Spleen (tissue), 13 donors: ENCODE measurements at places on chromosomes 13 and 19. TPM values are rescaled to one million over a fixed set of nuclear protein-coding genes. Genes with fewer than 3 reads are reported as not detected.
A peak's percentile ranks its signal among the peaks of the same experiment; 100 is the strongest.

Gene SIGLECL1
- total RNA-seq = not detected

Gene TEX30
- total RNA-seq = 5.4 TPM

Gene RGL3
- total RNA-seq = 52.4 TPM

Gene NCAN
- total RNA-seq = not detected

Gene FUT2
- 0.38 TPM for total RNA-seq

Gene ZNF43
- total RNA-seq = 26.7 TPM

Gene RNASEH2A
- 12.6 TPM for total RNA-seq

Gene B9D2
- 9.4 TPM for total RNA-seq

Gene TUBA3C
- total RNA-seq = not detected

Gene GJB6
- not detected for total RNA-seq

Gene ZNF560
- total RNA-seq = not detected

Gene LMTK3
- total RNA-seq = 4.2 TPM

GRCh38 chr13:43132257-43132656, 108.9 kb downstream of the DNAJC15 start:
- no peak for DNase-seq

DNA sequence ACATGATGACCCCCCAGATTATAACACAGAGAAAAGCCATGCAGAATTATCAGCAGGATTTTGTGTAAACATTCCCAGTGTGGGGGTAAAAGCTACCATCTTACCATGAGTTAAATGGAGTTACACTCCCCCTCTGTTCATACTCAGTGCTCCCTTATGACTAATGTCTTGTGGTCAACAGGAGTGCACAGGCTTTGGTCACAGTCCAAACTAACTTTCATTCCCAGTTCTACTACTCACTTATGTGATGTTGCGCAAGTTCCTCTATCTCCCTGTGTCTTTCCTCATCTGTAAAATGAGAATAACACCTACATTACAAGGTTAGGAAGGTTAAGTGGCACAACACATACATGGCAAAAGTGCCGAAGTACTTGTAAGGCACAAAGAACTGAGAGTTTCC, 277.9 kb downstream of the RBM26 start:
- DNase-seq = no peak

- DNase-seq = no peak
Observed at GRCh38 chr19:7561325-7561724, 25.8 kb downstream of the PNPLA6 start.

- DNase-seq = no peak
Observed at GRCh38 chr19:34244611-34245299, 9.6 kb upstream of the GARRE1 start.

- DNase-seq = no peak
Observed at GRCh38 chr13:20142023-20142926, 18.6 kb downstream of the GJA3 start.

GRCh38 chr19:13303381-13304129, 153.3 kb downstream of the IER2 start:
- no peak for DNase-seq

- no peak for DNase-seq
Observed at GRCh38 chr19:2261438-2262172, 5.4 kb upstream of the JSRP1 start.

- no peak for DNase-seq
Observed at GRCh38 chr19:57338877-57339276, 12.2 kb upstream of the ZNF304 start.

GRCh38 chr13:76796851-76797250, 89.4 kb downstream of the KCTD12 start:
- no peak for DNase-seq

GRCh38 chr19:41998246-41999020, 4.4 kb upstream of the ATP1A3 start:
- DNase-seq = no peak

DNA sequence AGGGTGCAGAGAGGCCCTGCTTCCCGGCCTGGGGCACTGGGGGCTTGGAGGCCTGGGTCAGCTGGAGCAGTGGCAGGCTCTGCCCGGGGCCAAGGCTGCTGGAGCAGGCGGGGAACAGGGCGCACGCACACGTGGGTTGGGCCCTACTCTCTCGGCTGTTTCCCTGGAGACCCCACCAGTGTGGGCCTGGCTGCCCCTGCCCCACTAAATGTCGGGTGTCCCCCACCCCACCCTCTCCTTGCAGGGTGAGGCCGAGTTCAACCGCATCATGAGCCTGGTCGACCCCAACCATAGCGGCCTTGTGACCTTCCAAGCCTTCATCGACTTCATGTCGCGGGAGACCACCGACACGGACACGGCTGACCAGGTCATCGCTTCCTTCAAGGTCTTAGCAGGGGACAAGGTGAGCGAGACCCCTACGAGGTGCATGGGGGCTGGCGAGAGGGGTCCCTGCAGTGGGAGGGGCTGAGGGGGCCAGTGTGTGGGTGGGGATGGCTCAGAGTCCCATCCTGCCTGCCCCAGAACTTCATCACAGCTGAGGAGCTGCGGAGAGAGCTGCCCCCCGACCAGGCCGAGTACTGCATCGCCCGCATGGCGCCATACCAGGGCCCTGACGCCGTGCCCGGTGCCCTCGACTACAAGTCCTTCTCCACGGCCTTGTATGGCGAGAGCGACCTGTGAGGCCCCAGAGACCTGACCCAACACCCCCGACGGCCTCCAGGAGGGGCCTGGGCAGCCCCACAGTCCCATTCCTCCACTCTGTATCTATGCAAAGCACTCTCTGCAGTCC, 15.3 kb downstream of the CAPN12 start:
- DNase-seq = peak; percentile 79

DNA sequence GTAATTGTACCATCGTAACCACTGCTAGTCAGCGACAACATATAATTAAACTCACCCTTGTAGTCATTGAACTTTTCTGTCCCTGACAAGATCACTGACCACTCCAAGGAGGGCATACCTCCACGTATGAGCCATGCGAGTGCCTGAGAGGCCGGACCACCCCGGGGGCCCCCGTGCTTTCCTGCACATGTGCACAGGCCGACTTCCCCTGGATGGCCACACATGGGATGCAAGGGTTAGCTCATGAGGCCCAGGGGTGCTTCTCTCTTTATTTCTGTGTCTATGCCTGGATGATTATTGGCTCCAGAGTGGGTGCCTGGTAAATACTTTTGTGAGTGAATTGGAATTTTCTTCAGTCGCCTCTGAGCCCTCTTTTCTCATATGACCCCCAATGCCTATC, 82.8 kb upstream of the ZNF536 start:
- no peak for DNase-seq

DNA sequence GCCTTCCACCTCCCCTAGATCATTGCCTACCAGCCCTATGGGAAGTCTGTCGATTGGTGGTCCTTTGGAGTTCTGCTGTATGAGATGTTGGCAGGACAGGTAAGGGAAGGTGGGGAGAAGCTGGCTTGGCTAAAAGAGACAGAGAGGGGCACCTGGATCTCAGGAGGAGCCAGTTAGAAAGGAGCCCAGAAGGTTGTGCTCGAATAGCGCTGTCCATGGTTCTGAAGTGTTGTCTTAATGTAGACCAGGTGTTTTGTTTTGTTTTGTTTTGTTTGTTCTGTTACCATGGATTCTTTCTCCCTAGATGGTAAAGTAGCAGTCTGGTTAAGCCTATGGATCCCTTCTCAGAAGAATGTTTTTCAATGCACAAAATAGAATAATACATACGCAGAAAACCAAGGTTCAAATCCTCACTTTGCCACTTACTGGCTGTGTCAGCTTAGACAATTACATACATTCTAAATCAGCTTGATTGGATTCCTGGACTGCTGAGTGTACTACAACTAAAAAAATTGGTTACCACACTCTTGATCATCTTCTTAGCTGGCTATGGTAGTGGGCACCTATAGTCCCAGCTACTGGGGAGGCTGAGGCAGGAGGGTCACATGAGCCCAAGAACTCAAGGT, 5.9 kb upstream of the CACNG7 start:
- no peak for DNase-seq

DNA sequence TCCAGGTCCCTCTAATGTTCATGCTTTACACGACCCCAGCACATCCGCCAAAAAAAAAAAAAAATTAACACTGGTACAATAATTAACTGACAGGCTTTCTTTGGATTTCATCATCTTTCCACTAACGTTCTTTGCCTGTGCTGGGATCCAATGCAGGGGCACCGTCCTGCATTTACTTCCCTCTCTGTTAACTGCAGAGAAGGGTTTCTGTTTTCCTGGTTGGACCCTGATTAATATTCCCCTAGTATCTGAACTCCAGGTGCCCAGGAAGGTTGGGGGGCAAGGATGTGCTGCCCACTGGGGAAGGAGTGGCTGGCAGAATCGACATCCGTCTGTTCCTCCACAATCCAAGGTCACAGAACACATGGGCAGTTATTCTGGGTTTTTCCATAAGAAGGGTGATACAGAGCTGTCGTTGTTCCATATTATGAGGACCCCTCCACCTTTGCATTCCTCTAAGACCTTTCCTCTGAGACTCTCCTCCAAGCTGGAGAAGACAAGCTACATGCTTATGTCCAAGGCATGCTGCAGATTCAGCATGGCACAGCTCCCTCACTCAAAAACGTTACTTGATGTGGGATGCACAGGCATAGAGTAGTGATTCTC, 4.5 kb upstream of the LAIR1 start:
- no peak for DNase-seq

DNA sequence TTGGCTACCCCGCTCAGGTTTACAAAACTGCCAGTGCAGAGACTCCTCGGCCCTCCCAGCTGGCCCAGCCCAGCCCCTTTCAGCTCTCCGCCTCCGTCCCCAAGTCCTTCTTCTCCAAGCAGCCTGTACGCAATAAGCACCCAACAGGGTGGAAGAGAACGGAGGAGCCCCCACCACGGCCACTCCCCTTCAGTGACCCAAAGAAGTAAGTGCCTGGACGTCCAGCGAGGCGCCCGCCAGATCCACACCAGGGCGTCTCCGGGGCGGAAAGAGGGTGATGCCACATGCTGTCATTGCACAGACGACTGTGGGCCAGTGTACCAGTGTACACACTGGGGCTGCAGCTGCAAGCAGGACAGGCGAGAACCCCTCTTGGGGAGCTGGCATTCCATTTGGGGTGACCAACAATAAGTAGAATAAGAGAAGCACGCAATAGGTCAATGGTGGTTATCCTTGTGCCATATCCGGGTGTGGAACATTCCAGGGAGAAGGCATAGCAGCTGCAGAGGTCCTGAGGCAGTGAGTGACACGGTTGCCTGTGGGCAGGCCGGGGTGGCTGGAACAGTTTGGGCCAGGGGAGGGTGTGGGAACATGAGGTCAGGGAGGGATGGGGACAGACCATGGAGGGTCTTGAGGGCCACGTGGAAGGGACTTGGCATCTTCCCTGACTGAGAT, 41.3 kb downstream of the DPF1 start:
- DNase-seq = no peak

GRCh38 chr13:62209529-62209928, 793.9 kb upstream of the PCDH20 start:
- no peak for DNase-seq

GRCh38 chr13:27022571-27023311, 148.9 kb downstream of the USP12 start:
- DNase-seq = no peak

DNA sequence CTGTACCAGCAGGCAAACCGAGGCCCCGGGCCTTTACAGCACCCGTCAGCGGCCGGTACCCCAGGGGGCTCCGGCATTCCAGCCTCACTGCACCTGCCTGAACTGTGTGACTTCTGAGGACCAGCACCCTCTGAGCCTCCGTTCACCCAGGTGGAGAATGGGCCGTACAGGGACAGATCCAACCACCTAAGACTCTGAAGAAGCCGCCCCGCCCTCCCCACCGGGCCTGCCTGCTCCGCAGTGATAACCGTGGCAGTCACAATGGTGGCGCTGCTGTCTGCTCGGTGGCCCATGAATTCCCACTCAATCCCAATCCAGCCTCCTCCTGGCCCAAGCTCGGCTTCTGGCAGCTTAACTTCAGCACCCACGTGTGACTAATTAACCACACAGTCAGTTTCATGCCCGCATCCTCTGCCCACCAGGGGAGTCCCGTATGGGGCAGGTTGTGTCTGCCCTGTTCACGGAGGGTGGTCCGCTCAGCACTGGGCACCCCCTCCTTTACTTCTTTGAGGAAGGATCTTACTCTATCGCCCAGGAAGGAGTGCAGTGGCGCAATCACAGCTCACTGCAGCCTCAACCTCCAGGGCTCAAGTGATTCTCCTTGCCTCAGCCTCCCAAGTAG, 3.4 kb downstream of the TCF3 start:
- peak; percentile 85 for DNase-seq

DNA sequence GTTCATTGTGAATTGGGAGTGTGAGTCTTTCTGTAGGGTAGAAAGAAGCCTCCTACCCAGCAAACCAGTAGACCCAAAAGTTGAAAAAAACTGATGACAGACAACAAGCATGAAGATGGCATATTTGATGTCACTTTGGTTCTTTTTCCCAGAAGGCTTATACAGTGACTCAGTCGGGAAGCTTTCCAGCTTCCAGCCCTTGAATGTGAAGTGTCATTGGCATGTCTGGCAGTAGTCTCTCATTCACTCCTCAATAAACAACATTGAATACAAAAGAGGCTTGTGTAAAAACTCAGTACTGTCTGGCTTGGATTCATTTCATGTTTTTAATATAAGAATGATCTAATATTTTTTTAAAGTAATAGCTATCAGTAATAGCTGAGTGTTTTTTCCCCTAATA, 68.7 kb downstream of the IPO5 start:
- no peak for DNase-seq
